ENCODE measurements at places on chromosomes 13 and 19.

DNA sequence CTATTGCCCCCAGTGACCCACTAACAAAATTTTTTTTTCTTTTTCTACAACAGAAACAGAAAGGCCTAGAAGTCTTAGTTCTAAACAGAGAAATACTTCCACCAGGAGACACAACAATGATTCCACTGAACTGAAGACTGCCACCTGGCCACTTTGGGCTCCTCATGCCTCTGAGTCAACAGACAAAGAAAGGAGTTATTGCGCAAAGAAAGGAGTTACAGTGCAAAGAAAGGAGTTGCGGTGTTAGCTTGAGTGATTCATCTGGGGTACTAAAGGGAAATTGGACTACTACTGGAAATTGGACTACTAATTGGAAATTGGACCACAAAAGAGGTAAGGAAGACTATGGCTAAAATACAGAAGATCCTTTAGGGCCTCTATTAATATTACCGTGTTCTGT, 116.6 kb downstream of the PCDH17 start:
- no peak for DNase-seq

GRCh38 chr19:57850553-57851017, 926 bp downstream of the ZNF587 start:
- no peak for DNase-seq

DNA sequence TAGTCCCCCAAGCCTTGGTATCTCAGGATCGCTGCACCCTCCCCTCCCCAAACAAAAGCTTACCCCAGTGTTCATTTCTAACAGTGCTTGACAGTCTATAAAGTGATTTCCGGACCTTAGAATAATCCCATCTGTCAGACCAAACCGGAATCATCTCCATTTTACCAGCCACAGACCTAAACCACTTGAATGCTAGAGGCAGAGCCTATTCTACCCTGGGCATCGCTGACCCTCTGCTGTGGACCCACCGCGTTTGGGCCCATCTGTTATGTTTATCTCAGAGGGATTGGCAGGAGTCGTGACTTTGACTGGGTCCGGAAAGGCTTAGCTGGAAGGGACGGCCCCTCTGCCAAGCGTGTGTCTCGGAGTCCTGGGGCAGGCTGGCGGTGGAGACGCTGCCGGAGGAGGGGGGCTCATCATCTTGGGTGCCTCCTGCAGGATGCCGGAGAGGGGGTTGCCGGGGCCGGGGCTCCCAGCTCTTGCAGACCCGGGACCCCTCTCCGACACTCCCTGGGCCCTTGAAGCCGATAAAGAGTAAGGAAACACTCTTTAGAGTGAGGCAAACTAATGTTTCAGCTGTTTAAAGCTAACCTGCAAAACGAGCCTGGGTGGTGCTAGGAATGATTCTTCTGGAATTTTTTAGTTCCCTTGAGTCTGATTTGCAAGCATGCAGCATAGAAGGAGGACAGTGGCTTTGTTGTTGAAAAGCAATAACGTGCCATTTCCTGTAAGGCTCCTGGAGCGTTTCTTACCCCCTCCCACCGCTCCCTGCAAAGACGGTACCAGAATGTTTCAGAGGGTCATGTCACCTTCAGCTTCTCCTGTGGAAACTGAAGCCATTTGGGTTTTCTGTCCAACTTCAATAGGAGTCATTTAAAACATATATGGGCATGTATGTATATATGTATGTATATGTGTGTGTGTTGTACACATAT, 1.3 kb downstream of the SLC25A42 start:
- DNase-seq, result no peak

- no peak for DNase-seq
These were observed 19.5 kb upstream of the ALOX5AP start for GRCh38 chr13:30715837-30716236.

GRCh38 chr13:75938811-75939560, 302.9 kb downstream of the LMO7 start:
- DNase-seq, result no peak

- peak; percentile 6 for DNase-seq
These were observed 396.9 kb upstream of the SLITRK5 start for GRCh38 chr13:87274209-87274819.

GRCh38 chr13:109547942-109548341, 238.4 kb downstream of the IRS2 start:
- no peak for DNase-seq

GRCh38 chr19:37872383-37872782, 34.0 kb downstream of the WDR87 start:
- DNase-seq, result no peak

GRCh38 chr19:35556846-35557538, 6.5 kb downstream of the ATP4A start:
- no peak for DNase-seq

DNA sequence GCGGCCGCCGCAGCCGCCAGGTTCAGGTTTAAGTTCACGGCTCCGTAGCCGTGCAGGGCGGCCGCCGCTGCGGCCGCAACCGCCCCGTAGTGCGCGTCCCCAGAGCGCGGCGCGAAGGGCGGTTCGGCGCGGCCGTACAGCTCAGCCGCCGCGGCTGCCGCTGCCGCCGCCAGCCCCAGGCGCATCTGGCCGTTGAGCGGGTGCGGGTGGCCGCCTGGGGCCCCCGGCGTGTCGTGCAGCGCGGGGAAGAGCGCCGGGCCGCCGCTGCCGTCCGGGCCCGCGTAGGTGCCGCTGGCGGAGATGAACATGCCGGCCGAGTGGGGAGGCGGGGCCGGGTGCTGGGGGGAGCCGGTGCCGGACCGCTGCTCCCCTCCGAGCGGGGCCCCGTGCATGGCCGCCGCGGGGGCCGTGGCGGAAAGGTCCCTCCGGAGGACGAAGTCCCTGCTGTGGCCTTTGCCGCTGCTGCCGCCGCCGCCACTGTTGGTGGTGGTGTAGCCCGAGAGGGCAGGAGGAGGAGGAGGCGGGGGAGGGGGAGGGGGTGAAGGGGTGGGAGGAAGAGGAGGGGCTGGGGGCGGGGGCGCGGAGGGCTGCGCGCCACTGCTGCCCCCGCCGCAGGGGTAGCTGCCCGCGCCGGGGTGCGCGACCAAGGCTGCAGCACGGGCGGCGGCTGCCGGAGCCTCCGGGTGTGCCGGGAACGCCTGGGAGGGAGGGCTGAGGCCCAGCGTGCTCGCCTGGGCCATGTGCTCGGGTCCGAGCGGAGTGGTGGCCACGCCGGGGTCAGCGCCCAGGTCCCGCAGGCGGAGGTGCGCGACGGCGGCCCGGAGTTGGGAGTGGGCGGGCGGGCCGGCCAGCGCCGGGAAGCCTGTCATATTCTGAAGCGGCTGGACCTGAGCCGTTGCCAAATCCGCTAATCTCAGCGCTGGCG, 654 bp downstream of the ZIC5 start:
- DNase-seq, result no peak

GRCh38 chr19:55598034-55598433, 1.3 kb downstream of the FIZ1 start:
- DNase-seq, result no peak

DNA sequence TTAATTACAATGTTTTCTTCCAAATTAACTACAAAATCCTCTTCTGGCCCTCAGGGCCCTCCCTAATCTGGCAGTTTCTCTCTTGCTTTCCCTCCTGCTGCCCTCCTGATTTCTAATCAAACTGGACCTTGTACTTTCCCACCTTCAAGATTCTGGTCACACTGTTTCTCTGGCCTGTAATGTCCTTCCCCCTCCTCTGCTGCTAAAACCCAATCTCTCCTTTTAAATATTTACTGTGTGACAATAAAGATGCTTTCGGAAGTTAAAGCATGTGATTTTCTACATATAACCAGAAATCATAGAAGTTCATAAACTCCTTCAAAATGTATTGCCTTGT, 14.1 kb upstream of the HMGB1 start:
- no peak for DNase-seq

GRCh38 chr13:66459634-66460033, 770.5 kb downstream of the PCDH9 start:
- DNase-seq, result no peak

GRCh38 chr19:47464675-47465419, 6.8 kb downstream of the SLC8A2 start:
- no peak for DNase-seq

DNA sequence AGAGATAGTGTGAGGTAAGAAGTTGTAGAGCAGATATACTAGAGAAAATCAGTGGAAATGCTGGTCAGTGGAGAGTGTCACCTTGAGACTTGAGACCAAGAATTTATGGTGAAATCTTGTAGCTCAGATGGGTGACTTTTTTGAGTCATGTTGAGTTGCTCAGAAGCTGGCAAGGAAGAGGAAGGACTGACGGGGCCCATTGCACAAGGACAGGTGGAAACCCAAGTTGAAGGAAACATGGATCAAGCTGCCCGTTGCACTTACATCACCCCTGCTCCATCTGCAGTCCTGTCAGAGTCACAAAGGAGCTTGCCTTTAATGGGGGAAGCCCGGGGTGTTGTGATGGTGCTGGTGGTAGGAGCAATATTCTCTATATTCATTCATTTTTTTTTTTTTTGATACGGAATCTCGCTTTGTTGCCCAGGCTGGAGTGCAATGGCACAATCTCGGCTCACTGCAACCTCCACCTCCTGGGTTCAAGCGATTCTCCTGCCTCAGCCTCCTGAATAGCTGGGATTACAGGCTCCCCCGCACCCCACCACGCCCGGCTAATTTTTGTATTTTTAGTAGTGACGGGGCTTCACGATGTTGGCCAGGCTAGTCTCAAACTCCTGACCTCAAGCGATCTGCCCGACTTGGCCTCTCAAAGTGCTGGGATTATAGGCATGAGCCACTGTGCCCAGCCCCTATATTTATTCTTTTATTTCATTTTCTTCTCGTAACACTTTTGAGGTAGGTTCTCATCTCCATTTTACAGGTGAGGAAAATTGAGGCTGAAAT, 27.4 kb downstream of the UBAC2 start:
- no peak for DNase-seq

DNA sequence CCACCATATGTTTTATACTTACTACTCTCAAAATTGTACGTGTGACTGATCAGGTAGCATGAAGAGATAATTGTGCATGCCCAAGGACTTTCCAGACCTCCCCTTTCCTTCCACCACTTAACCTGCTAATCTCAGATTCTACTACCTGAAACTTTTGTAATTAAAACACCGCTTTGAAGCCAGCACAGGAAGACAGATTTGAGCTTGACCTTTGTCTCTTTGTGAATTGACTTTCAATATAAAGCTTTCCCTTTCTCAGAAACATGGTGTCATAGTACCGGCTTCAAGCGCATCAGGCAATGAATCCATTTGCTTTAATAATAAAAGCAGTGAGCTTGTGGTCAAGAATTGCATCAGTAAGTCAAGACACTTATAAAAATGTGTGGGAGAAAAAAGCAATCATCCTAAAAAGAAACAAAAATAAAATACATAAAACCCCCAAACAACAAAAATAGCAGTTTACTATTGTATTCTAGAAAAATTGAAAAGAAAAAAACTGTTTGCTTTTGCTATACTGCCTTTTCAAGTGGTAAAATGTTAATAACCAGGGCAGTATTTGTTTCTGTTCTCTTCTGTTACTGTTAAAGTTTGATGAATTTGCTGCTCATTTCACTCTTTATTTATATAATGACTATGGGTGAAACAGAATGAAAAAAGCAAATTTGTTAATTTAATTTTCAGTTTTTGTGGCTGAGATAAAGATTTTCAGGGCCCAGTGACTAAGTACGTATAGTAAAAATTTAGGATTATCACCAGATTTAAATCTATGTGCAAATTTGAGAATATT, 2075.3 kb downstream of the PCDH9 start:
- no peak for DNase-seq

- DNase-seq, result no peak
These were observed 55.9 kb upstream of the SERP2 start for GRCh38 chr13:44317752-44318151.

DNA sequence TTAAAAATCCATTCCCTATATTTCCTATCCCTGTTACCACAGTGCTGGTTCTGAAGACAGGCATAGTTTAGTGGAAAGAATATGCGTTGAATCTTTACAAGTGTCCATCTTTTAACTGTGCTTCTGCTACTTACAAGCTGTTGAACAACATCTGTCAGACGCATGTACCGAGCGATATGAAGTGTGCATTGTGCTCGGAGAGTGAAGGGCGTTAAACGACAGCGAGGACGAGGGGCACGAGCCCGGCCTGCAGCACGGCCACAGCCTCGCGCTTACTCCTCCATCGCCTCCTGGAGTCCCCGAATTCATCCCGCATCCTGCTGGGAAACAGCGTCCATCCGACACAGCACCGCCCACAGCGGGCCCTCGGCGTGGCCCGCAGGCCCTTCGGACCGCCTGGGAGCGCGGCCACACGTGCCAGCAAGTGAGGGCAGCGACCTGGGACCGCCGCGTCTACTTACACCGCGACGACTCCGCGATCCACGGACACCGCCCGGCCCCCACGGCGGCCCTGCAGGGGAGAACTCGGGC, 514 bp downstream of the PCID2 start:
- no peak for DNase-seq

- no peak for DNase-seq
These were observed 61.3 kb upstream of the POMP start for GRCh38 chr13:28597641-28598040.

GRCh38 chr19:10332158-10332964, 968 bp downstream of the RAVER1 start:
- no peak for DNase-seq

DNA sequence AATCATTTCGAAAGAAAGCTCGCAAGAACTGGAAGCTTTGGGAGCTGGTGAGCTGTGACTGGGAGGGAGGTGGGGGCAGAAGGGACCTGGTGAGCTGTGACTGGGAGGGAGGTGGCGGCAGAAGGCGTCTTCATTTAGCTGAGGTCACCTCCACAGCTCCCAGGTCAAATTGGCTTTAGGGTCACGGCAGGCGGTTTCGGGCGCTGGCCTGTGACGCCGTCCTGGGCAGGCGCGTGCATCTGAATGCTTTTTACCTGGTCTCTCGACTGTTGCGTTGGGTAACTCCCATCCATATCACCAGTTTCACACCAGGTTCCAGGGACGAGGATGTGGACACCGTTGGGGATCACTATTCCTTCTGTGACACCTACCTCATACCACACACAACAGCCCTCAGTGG, 29.2 kb downstream of the C2CD4C start:
- no peak for DNase-seq

- DNase-seq, result no peak
These were observed 35.6 kb upstream of the PSPC1 start for GRCh38 chr13:19818223-19818842.

- DNase-seq, result no peak
These were observed 6.1 kb upstream of the GMIP start for GRCh38 chr19:19649580-19649995.

DNA sequence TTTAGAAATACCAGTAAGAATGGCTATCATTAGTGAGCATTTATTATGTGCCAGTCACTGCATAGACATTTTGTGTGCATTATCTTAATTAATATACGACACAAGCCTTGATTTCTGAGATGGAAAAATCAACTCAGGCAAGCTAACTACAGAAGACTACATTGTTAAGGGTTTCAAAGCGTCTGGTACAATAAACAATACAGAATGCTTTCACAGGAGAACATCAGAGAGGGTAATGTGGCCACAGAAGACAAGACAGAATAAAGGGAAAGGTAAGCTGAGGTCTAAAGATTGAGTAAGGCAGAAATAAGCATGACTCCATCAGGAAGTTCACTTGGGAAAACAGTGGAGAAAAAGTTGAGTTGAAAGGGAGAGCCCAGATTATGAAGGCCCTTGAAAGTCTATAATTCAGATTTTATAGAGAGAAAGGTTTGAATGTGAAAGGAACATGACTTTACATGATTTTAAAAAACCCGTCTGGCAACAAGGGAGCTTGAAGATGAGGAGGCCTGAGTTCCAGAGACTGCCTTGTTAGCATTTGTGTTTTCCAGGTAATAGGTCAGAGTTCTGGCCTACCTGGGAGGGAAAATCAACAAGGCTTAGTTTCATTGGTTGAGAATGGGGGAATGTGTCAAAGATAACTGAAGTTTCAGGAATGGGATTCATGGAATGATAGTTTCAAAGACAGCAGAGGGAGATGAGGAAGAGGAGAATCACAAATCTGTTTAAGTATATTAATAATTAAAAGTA, 1.8 kb upstream of the MBNL2 start:
- DNase-seq, result no peak

GRCh38 chr19:44878120-44878865, 12.8 kb upstream of the TOMM40 start:
- no peak for DNase-seq

All from fibroblast of skin of left quadriceps (primary cell).